ENCODE measurements at places on chromosomes 13 and 19.

GRCh38 chr13:67138970-67139369, 91.2 kb downstream of the PCDH9 start:
- no peak for DNase-seq

DNA sequence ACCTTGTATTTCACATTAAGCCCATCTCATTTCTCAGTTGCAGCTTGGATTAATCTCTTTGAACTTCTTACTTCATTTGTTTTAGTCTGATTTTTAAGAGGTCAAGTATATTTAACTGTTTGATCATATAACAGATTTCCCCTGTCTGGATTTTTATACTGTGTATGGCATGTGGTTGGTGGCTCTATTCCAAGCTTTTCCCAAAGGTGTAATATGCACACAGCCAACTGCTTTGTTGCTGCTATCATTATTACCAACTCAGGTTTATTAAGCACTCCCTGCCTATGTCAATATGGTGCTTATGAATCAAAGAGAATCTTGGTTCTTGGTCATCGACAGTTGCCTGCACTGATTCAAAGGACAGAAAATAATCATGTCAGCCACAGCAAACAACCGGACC, 92.6 kb downstream of the RAP2A start:
- DNase-seq: no peak

- DNase-seq: no peak
Observed at GRCh38 chr19:48183356-48183755, 12.9 kb downstream of the ZSWIM9 start.

- DNase-seq: peak; percentile 77
Observed at GRCh38 chr19:11737964-11738745, 591 bp downstream of the ZNF823 start.

DNA sequence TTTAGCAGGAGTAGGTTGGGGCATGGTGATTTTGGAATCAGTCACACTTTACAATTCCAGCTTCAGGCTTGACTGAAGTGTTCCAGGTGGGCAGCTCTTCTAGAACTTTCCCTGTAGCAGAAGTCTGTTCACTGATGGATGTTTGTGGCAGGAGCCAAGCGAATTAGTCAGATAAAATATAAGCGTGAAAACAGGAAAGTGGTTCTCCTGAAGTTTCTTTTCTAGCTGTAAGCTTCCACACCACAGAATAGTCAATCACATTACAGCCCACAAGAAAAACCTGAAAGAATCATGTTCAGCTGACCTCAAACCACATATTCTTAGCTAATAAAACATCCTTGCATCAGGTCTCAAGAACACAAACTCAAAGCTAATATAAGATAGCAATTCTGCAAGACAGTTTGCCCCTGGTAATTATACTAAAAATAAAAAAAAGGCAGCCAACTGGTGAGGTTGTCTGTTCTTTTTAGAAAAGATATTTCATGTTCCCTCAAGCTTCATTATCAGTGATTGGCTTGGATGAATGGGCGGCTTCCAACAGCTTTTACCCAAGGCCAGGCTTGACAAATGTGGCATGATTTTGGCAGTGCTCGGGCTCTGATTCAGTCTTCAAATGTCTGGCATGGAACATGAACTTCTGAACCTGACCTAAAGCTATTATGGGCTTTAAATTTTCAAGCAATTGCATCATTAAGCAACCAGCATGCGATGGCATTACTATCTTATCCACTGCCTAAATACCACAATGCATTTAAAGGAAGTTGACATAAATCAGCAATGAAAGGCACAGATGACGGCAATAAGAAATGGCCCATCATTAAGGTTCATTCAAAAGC, 136.8 kb downstream of the DCLK1 start:
- DNase-seq: peak; percentile 67

DNA sequence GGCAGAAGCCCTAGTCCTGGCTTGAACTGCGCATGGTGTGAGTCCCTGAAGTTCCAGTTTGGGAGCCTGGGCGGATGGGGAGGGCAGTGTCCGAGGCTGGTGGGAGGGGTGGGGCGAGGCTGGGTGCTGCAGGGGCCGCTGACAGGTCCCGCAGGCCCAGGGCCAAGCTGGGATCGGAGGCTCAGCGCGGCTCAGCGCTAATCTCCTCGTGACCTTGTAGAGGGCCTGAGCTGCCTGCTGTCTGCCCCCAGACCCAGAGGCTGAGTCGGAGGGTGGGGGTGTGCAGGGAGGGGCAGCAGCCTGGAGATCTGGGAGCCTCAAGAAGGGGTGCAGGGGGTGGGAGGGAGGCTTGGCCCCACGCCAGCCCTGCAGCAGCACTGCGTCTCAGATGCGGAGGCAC, 3.0 kb downstream of the ATP1A3 start:
- DNase-seq: peak; percentile 80

- DNase-seq: no peak
Observed at GRCh38 chr19:7619671-7620441, 9.5 kb downstream of the XAB2 start.

- no peak for DNase-seq
Observed at GRCh38 chr13:98921786-98922185, 56.1 kb downstream of the DOCK9 start.

- no peak for DNase-seq
Observed at GRCh38 chr13:75055296-75055695, 426.7 kb downstream of the TBC1D4 start.

DNA sequence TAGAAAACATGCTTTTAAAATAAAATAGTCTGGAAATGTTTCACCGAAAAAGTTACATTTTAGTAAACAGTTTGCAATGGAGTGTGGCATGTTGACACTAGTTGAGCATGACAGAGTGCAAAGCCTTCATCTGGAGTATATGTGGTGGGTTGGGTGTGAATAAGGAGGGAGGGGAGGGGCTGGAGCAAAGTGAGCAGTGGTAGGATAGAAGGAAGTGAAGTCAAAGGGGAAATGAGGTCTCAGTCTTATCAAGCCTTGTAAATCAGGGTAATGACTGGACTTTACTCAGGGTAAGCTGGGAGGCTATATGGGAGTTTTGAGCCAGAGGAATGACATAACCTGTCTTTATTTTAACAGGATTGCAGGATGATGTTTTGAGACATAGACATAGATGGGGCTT, 222.8 kb downstream of the PCDH20 start:
- no peak for DNase-seq

- DNase-seq: peak; percentile 60
Observed at GRCh38 chr19:11198769-11199424, 1.6 kb upstream of the KANK2 start.

GRCh38 chr19:28949535-28949934, 263.4 kb downstream of the UQCRFS1 start:
- DNase-seq: no peak

All from Right ventricle myocardium inferior (tissue), 1 donor.